HepG2 (cell line): ENCODE measurements at places on chromosomes 13 and 19. TPM values are rescaled to one million over a fixed set of nuclear protein-coding genes. Genes with fewer than 3 reads are reported as not detected.

DNA sequence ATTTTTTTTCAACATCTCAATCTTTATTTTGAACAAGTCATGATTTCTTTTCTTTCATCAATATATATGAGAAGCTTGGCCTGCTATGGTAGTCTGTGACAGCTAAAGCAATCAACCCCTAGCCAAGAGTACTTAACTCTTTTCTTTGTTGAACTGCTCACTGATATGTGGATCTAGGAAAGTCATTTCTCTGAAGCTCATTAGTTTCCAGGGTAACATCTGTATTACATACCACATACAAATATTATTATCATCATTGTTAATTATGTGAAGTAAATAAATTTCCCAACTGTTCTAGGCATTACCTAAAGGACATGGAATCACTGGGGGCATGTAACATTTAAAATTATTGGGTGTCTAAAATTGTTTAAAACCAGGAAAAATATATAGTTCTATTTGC lies 267.3 kb downstream of the DCT start:
- H3K27ac ChIP-seq, result no peak overlapping the region
- no peaks in the 10 kb centered on the region for H3K27me3 ChIP-seq
- DNase-seq, result no peak
- no peaks in the 10 kb centered on the region for H3K36me3 ChIP-seq

- H3K4me1 ChIP-seq, result peaks cover 35% of the 10 kb centered on the region
- peaks cover 5% of the 10 kb centered on the region for H3K27me3 ChIP-seq
- DNase-seq, result no peak
- H3K36me3 ChIP-seq, result peaks cover 28% of the 10 kb centered on the region; the same call in 2 of the 3 replicates
- no peak overlapping the region for H3K27ac ChIP-seq
These were observed 5.3 kb upstream of the HCN2 start for GRCh38 chr19:584240-585001.

GRCh38 chr19:55440411-55441105 lies 2.5 kb downstream of the SHISA7 start:
- DNase-seq, result no peak
- H3K4me3 ChIP-seq, result no peak overlapping the region; the same call in 1 of the 2 replicates

DNA sequence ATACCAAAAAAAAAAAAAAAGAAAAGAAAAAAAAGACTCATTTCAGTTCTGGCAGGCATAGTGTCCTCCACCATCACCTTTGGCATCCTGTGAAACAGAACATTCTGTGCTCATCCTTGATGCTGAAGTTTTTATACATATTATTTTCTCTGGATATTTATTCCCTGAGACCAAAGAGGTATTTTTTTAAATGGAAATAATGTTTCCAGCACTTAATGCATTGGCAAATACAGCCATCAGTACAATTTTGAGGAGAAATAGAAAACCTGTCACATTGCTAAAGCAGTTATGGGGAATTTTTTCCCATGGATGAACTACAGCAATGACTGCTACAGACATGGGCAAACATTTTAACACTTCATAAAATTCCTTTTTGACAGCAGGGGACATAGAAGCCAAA lies 312.4 kb downstream of the DNAJC15 start:
- DNase-seq, result no peak
- no peaks in the 10 kb centered on the region for H3K36me3 ChIP-seq
- H3K27ac ChIP-seq, result no peak overlapping the region
- no peaks in the 10 kb centered on the region for H3K4me1 ChIP-seq
- no peak overlapping the region for H3K4me3 ChIP-seq
- H3K27me3 ChIP-seq, result no peaks in the 10 kb centered on the region

GRCh38 chr13:42280537-42280936 lies 8.6 kb downstream of the AKAP11 start:
- peaks cover 32% of the 10 kb centered on the region for H3K4me1 ChIP-seq
- no peak overlapping the region for H3K4me3 ChIP-seq
- H3K27me3 ChIP-seq, result no peaks in the 10 kb centered on the region

DNA sequence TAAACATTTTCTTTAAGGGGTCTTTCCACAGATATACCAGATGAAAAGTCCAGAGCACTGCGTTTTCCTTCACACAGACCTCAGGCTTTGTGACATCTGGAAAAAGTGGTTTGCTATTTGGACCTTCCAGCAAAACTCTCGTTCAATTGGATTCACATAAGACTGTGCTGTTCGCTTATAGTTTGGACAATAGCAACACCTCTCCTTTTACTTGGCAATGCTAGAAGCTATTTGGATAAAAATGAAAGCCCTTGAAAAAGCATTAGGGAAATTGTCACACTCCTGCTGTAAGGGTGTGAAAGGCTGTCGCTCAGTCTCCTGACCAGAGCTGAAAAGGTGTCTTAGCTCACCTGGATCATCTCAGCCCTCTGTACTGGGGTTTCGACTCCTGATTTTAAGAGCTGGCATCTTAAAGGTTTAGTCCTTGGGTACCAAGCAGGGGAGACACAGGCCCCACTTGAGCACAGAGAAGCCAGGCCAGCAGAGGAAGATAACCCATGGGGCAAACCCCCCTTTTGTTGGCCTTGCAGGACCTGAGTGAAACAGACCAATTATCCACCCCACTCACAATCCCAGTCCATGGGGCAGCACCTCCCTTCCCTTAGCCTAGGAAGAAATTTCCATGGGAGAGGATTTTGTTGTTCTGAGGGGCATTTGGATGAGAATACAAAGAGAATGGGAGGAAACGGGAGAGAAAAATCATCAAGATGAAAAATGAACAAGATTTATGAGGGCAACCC lies 257.6 kb downstream of the DLEU7 start:
- no peak for DNase-seq
- H3K36me3 ChIP-seq, result no peaks in the 10 kb centered on the region

Gene CFD
- total RNA-seq, result 3.6 and 4.6 TPM in 2 replicates

- H3K27me3 ChIP-seq, result no peaks in the 10 kb centered on the region
- H3K4me1 ChIP-seq, result peaks cover under 1% of the 10 kb centered on the region; the same call in 1 of the 2 replicates
- no peak for DNase-seq
- no peak overlapping the region for H3K4me3 ChIP-seq
- no peak overlapping the region for H3K27ac ChIP-seq
- H3K36me3 ChIP-seq, result no peaks in the 10 kb centered on the region
These were observed 119.1 kb downstream of the KLF12 start for GRCh38 chr13:74015137-74015536.

GRCh38 chr19:30132343-30133075 lies 190.5 kb downstream of the URI1 start:
- H3K4me1 ChIP-seq, result no peaks in the 10 kb centered on the region
- H3K36me3 ChIP-seq, result no peaks in the 10 kb centered on the region
- no peak overlapping the region for H3K4me3 ChIP-seq
- no peak overlapping the region for H3K27ac ChIP-seq
- no peak for DNase-seq
- peaks cover 3% of the 10 kb centered on the region; the same call in 1 of the 3 replicates for H3K27me3 ChIP-seq

Gene PDX1
- 0.07 TPM in 1 of 2 replicates, not detected in the other for total RNA-seq

DNA sequence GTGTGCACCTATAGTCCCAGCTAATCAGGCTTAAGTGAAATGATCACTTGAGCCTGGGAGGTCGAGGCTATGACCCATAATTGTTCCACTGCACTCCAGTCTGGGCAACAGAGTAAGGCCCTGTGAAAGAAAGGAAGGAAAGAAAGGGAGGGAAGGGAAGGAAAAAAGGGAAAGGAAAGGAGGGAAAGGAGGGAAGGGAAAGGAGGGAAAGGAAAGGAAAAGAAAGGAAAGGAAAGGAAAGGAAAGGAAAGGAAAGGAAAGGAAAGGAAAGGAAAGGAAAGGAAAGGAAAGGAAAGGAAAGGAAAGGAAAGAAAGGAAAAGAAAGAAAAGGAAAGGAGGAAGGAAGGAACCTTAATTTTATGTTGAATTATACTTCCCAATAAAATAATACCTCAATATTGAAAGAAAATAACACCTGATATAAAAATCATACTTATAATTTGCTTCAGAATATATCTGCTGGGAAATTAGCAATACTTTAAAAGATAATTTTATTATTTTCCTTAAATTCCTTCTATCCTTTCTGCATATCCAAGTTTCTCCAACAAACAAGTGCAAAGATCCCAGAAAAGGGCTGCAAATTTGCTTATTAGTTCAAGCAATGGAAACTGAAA lies 177.3 kb downstream of the KLF12 start:
- H3K27me3 ChIP-seq, result no peaks in the 10 kb centered on the region
- H3K4me3 ChIP-seq, result no peak overlapping the region
- no peak for DNase-seq

DNA sequence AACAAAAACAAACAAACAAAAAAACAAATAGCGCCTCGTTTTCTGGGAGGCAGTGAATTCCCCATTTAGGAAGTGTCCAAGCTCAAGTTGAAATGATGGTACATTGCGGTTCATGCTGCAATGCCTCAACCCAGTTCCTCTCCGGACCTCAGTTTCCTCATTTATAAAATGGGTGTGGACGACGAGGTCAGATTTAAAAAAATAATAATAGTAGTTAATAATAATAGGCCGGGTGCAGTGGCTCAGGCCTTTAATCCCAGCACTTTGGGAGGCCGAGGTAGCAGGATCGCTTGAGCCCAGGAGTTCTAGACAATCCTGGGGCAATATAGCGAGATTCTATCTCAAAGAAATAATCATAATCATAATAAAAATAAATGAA lies 15.5 kb upstream of the ERCC1 start:
- no peak overlapping the region for H3K27ac ChIP-seq
- no peaks in the 10 kb centered on the region for H3K36me3 ChIP-seq
- H3K4me1 ChIP-seq, result peaks cover 49% of the 10 kb centered on the region

Gene SOHLH2
- not detected in 2 replicates for total RNA-seq

GRCh38 chr19:33404506-33405253 lies 31.2 kb downstream of the CEBPG start:
- H3K36me3 ChIP-seq, result no peaks in the 10 kb centered on the region
- peaks cover 72% of the 10 kb centered on the region for H3K4me1 ChIP-seq
- H3K27me3 ChIP-seq, result no peaks in the 10 kb centered on the region
- H3K4me3 ChIP-seq, result no peak overlapping the region
- H3K27ac ChIP-seq, result peak overlapping the region; percentile 95

Gene CD22
- total RNA-seq, result 0.49 and 0.71 TPM in 2 replicates

GRCh38 chr13:21297914-21298831 lies 121.7 kb downstream of the MRPL57 start:
- H3K36me3 ChIP-seq, result peaks cover 2% of the 10 kb centered on the region; the same call in 1 of the 3 replicates
- peaks cover 12% of the 10 kb centered on the region for H3K4me1 ChIP-seq
- peak overlapping the region; percentile 83 for H3K4me3 ChIP-seq
- H3K27me3 ChIP-seq, result no peaks in the 10 kb centered on the region

DNA sequence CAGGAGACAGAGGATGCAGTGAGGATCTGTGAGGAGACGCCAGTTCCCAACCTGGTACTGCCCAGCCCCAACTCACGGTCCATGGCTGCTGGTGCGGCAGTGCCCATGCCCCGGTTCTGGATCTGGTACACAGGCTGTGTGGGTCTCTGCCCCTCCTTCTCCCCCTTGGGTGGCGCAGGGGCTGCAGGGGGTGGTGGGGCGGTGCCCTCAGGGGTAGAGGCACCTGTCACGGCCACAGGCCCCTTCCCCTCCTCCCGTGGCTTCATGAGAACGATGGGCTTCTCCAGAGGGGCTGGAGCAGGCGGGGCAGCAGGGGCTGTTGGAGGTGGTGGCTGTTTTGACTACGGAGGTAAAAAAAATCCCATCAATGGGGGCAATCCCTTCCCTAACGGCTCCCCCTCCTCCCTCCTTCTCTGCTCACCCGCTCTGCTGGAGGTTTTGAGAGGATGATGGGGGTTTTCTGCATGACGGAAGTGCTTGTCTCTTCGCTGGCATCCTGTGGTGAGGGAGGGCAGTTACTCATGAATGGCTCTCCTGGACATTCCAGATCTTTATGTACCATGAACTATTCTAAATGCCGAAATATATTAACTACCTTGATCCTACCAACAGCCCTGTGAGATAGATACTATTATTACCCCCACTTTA lies 7.1 kb downstream of the SMG9 start:
- no peaks in the 10 kb centered on the region for H3K27me3 ChIP-seq
- DNase-seq, result no peak
- no peak overlapping the region for H3K4me3 ChIP-seq

- H3K27ac ChIP-seq, result no peak overlapping the region
- no peak for DNase-seq
- no peak overlapping the region for H3K4me3 ChIP-seq
- 0 out of 3 replicates have a peak, but pooled peaks cover 16% of the 10 kb centered on the region for H3K36me3 ChIP-seq
- no peaks in the 10 kb centered on the region for H3K27me3 ChIP-seq
These were observed 6.9 kb downstream of the PAK4 start for GRCh38 chr19:39132344-39132969.

- H3K36me3 ChIP-seq, result peaks cover 15% of the 10 kb centered on the region
- H3K4me3 ChIP-seq, result no peak overlapping the region
- DNase-seq, result no peak
- no peaks in the 10 kb centered on the region for H3K4me1 ChIP-seq
- no peak overlapping the region for H3K27ac ChIP-seq
- no peaks in the 10 kb centered on the region for H3K27me3 ChIP-seq
These were observed 24.3 kb downstream of the COLGALT1 start for GRCh38 chr19:17579661-17580244.

DNA sequence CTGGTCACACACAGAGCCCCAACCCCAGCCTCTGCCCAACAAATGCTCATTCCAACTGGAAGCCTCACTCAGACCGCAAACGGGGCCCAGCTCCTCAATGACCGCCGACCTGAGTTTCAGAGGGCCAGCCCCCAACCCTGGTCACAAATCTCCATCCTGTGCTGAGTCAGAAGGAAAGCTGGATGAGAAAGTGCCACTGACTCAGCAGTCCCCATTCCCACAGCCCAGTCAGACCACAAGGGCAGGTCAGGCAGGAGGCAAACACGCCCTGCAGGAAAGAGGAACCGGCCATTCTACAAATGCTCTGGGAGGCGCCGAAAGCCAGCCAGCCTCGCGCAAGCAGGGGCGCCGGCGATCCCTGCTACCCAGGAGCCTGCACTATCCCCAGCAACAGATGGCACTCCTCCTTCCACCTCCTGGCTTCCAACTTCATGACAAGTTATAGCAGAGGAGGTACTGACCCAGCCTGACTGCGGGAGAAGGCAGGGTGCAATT lies 14.1 kb upstream of the PRKD2 start:
- H3K4me3 ChIP-seq, result no peak overlapping the region
- no peak overlapping the region for H3K27ac ChIP-seq
- H3K4me1 ChIP-seq, result no peaks in the 10 kb centered on the region
- no peaks in the 10 kb centered on the region for H3K27me3 ChIP-seq
- no peak for DNase-seq
- peaks cover 54% of the 10 kb centered on the region for H3K36me3 ChIP-seq

GRCh38 chr13:63731896-63732295 lies 2316.2 kb upstream of the PCDH20 start:
- peak; percentile 15 for DNase-seq
- no peaks in the 10 kb centered on the region for H3K27me3 ChIP-seq
- H3K4me1 ChIP-seq, result peaks cover 10% of the 10 kb centered on the region
- H3K27ac ChIP-seq, result no peak overlapping the region
- no peaks in the 10 kb centered on the region for H3K36me3 ChIP-seq
